ENCODE measurements at places on chromosomes 7 and 10.

DNA sequence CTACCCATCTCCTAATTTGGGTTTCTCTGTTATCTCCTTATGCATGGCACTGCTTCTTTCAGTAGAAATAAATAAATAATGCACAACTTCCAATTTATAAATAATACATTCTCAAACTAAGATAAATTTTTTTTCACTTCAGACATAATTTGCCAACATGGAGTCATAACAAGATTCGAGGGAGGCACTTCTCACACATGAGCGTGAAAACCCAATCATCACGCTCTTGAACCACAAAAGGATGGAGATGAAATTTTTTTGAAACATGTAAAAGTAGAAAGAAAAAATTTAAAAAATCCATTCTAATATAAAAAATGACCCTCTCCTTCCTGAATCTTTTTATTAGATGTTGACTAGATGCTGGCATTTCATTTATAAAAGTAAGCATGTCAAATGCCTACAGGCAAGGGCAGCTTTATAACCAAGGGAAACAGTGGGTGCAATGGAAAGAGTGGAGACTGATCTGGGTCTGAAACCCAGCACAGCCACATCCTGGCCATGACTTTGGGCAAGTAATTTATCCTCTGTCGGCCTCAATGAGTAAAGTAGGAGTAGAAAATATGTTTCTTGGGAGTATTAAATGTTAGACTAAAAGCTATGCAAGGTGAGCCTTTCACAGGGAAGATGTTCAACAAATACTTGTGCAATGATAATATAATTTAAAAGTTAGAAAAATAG, 185.0 kb downstream of the STK31 start:
- DNase-seq: no peak

DNA sequence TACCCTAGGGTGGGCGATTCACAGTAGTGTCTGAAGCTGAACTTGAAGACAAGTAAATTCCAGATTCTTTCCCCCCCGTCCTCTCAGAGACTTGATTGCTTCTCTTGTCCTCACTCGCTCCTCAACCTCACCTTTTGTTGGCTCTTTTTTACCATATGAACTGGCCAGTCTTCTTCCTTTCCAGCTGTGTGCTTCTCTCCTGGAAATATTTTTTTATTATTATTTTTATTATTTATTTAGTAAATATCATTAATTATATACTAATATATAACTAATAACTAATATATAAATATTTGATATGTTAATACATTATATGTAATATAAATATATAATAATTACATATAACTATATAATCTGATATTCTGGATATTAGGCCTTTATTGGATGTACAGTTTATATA, 484.3 kb downstream of the GALNT17 start:
- DNase-seq: no peak

DNA sequence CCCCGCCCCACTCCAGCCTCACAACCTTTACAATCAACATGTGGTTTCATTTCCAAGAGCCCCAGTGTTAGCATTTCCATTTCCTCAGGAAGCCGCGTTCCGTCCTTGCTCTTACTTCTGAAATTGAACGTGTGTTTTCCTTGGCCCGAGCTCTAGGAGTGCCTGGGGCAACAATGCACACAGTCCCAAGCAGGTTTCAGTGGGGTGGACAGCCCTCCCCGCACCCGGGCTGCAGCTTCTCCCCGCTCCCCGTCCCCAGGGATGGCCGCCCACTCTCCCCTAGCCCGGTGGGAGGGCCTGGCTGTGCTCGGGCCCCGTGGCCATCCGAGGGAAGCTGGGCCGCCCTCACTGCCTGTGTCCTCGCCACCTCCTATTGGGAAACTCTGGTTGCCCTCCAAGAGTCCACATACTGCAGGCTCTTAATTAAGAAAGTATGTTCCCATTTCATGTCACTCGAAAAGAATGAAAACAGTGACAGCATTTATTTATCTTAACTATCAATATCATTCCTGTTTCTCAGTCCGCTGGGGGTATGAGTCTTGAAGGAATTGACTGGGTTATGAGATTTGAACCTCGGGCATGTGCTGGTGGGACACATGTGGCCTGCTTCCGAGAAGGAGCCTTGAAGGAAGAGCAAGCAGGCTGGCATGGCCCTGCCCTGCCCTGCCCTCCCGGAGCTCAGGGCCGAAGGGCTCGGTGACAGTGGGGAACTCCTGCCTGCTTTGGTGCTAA, 163.8 kb downstream of the GRK5 start:
- peak; percentile 99 for DNase-seq

- DNase-seq: no peak
Measured at GRCh38 chr7:88700725-88701124, 58.8 kb upstream of the ZNF804B start.

GRCh38 chr7:130182990-130183389, 22.2 kb downstream of the TMEM209 start:
- DNase-seq: no peak

- no peak for DNase-seq
Measured at GRCh38 chr7:23654508-23654907, 25.5 kb upstream of the FAM221A start.

- DNase-seq: no peak
Measured at GRCh38 chr7:128447941-128448564, 7.6 kb upstream of the HILPDA start.

DNA sequence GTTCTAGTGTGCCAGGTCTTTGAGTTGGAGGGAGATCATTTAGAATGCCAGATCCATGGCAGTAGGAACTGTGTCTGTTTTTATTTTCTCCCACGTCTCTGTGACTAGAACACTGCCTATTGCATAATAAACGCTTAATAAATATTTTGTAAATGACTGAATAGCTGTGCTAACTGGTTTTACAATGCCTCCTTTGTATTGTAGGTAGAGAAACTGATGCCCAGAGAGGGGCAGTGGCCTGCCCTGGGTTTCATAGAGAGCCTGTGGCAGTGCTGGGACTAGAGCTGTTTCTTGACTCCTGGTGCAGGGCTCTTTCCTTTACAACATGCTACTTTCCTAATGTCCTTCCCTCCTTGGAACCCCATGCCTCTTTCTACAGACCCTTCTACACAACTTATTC, 2.5 kb downstream of the TAS2R5 start:
- DNase-seq: no peak

DNA sequence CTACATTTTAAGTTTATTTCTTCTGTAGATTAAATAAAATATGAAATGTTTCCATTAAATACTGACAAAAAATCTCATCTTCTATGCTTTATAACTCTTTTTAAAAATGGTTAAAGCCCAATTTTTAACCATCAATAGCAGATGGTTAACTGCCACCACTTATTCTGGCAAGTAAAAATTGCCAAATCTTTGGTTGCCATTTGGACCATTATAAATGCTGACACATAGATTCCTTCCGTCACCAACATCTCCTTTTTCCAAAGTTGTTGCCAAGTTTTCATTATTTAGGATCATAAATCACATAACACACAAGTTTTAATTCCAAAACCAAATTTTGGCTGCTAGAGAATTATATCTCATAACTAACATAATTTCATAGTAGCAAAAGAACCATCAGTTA, 1614.3 kb downstream of the REEP3 start:
- no peak for DNase-seq

- DNase-seq: peak; percentile 97
Measured at GRCh38 chr10:110918269-110918642, 724 bp downstream of the BBIP1 start.

DNA sequence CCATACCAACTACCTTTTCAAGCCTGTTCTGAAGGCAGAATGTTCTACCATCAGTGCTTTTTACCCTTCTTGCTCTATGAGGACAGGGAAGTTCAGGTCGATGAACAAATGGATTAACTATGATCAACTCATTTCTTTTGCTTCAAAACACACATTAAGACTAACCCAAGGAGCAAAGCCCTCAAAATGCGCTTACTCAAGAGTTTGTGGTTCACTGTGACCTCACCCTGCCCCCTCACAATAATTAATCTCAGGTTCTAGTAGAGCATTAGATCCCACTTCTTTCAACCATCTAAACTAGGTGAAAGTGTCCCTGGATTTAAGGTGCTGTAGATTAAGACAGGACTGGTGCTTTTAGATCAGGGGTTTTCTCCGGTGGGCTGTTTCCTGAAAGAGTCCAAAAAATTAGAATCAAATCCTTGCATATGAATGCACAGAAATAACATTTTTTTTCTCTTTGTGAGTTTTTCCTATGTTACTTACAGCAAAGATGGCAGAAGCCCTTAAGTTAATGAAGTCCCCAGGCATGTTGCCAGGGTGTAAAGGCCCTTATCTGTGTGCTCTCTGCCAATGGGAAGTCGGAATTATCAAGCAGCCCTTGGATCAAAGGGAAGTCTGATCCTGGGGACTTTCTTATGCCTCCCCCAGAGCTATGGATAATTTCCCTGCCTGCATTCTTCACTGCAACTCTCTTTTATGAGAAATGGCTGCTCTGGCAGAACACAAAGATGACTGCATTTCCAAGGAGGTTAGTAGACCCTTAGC, 205.5 kb upstream of the STK17A start:
- DNase-seq: no peak

DNA sequence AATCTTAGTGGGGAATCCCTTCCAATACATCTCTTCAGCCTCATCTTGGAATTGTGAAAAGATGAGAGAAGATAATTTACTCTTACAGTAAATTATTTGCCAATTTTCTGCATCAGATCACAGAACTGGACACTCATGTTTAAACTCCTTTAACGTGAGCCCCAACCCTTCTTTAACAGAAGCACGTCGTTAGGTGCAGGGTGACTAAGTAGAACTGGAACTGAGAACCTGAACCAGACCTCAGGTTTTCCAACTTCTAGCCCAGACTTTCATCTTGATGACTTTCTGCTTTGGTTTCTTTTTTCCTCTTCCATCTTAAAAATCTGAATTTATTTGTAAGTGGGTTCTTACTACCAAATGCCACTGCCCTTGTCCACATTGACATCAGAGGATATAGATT, 57.2 kb upstream of the LYZL2 start:
- DNase-seq: no peak

DNA sequence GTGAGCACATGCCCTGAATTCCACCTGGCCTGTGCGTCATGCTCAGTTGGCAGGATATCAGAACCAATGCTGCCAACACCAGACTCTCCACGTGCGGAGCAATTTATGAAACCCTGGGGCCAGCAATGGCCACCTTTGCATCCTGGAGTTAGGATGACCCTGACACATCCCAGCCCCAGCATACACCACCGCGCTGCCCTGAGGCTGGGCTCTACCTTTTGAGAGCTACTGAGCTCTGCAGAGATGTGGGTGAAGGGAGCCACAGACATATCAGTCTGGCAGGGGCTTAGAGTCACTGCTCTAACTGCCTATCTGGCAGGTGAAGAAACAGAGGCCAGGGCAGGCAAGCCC, 41.9 kb downstream of the SYPL1 start:
- DNase-seq: no peak

Measured in fibroblast of gingiva (primary cell).